Cerebellar nuclear complex (tissue), 1 donor: ENCODE measurements at places on chromosomes 4 and X.
A peak's percentile ranks its signal among the peaks of the same experiment; 100 is the strongest.

DNA sequence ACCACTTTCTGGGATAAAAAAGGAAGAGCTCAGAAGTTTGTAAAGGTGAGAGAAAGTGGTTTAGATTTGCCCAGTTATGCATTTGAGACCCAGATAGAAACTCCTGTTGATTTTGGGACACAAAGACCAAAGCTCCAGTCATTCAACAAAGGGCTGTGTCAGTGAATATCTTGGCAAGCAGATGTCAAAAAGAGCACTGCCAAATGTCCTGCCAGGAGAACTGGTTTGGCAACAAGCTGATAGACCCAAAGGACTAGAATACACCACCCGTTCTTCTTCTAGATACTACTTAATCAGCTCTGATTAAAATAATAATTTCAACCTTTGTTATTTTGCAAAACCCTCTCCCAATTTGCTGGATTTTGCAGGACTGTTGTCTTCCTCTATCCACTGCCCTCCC is 121.4 kb downstream of the NHS start:
- DNase-seq = no peak

- DNase-seq = no peak
Measured at GRCh38 chrX:108573136-108573535, 133.5 kb downstream of the COL4A5 start.

- DNase-seq = no peak
Measured at GRCh38 chr4:108365551-108365950, 196.8 kb upstream of the LEF1 start.

GRCh38 chrX:44039556-44039955 is 66.4 kb upstream of the NDP start:
- no peak for DNase-seq

- no peak for DNase-seq
Measured at GRCh38 chr4:73583666-73584065, 36.6 kb downstream of the RASSF6 start.

- peak; percentile 43 for DNase-seq
Measured at GRCh38 chr4:140947506-140947905, 185.8 kb downstream of the RNF150 start.

GRCh38 chrX:69263251-69263820 is 98.1 kb upstream of the PJA1 start:
- no peak for DNase-seq

DNA sequence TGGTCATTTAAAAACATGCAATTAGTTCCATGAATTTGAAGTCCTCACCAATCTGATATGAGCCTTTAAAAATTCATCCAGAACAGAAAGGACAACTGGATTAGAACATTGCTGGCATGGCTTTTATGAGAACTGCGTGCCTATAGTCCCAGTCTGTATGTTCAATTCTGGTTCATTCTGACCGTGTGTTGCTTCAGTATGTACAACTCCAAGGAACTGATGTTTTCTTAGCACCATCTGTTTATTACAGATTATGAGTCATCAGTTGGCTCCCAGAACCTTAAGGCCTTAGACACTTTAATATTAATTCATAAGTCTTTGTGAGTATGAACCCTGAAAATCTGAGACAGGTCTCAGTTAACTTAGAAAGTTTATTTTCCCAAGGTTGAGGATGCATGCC is 115.0 kb downstream of the CEP44 start:
- DNase-seq = no peak

- no peak for DNase-seq
Measured at GRCh38 chrX:95791876-95792275, 892.8 kb upstream of the DIAPH2 start.

DNA sequence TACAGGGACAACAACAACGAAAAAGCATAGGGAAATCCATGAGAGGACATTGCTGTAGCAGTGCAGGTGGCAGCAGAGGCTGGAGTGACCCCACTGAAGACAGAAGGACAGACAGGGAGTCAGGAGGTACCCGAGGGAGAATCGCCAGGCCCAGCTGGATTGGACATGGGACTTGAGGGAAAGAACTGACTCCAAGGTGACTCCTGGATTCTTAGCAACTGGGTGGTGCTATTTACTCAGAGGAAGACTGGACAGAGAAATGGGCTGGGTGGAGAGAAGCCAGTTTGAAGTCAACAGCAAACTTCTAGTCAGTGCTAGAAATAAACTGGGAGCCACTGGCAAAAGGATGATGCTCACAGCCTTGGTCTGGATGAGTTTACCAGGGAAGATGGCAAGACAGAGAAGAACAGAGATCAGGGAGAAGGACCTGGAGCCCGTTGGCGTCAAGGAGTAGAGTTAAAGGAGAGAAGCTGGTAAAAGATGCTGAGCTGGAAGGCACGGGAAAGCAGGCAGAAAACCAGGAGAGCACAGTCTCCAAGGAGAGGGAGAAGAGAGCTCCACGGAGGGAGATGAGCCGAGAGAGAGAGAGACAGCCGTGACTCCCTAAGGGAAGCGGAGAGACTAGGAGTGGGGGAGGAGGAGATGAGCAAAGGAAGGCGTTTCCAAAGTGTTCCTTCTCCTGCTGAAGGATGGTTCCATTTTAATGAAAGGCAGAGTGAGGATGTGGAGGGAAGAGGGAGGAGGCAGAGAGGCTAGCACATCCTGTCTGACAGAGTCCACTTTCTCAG is 119.4 kb downstream of the AFAP1 start:
- DNase-seq = no peak

GRCh38 chr4:100891808-100892207 is 374.0 kb upstream of the EMCN start:
- no peak for DNase-seq

DNA sequence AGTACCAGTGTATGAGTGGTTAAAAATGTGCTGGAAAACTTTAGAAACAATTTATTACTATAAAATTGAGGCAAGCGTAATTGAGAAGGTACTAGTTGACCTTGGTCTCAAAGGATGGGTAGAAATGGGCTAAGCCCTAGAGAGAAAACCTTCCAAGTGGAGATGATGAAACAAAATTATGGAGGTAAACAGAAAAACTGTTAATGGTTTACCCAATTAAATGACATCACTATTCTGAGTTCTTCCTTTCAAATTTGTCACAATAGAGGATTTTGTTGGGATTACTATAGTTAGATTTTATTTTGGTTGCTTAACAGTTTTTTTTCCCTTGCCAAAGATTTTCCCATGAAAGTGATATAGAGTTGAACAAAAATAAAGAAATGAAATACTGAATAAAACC is 1302.5 kb upstream of the TENM3 start:
- no peak for DNase-seq

GRCh38 chr4:159400558-159401225 is 297.8 kb downstream of the RAPGEF2 start:
- no peak for DNase-seq
